NCI-H69 (cell line): ENCODE measurements at places on chromosomes 3 and 15.
A peak's percentile ranks its signal among the peaks of the same experiment; 100 is the strongest.

DNA sequence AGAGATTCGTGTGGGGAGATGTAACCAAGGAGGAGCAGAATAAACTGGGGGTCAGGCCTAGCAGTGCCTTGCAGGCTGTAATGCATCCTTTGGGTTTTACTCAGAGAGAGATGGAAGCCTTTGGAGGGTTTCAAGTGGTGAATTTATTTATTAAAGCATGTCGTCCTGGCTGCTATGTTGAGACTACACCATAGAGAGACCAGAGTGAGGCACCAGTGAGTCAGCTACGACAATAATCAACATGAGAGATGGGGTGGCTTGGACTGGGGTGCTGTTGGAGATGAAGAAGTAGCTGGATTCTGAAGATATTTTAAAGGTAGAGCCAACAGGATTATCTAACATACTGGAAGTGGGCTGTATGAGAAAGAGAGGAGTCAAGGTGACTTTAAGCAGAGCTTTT lies 335.3 kb upstream of the ARHGEF26 start:
- peak; percentile 4 for DNase-seq

- DNase-seq, result peak; percentile 88
Measured at GRCh38 chr15:56244811-56245576, 1.3 kb upstream of the RFX7 start.

- DNase-seq, result no peak
Measured at GRCh38 chr15:25554640-25555039, 115.8 kb upstream of the UBE3A start.

DNA sequence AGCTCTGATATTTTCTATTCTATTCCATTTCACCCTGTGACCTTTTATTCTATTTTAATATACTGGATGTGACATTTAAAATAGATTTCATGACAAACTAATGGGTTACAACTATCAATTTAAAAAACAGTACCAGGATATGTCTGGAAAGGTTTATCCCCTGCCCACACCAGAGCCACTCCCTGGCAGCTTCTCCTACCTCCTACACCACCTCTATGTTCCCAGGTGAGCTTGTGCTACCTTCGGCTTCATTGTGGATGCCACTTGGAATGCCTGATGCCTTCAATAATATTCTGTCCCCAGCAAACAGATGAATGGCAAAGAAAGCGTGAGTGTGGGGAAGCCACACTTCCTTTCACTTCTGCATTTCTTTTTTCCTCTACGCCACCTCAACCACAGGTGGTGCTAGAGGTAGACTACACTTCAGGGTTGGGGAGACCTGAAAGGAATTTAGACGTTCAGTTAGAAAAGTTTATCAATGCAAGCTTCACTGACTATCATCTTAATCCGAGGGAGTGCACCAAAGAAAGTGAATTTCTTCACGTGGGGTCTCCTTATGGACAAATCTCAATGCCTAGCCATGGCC lies 213.0 kb downstream of the SSR3 start:
- no peak for DNase-seq

DNA sequence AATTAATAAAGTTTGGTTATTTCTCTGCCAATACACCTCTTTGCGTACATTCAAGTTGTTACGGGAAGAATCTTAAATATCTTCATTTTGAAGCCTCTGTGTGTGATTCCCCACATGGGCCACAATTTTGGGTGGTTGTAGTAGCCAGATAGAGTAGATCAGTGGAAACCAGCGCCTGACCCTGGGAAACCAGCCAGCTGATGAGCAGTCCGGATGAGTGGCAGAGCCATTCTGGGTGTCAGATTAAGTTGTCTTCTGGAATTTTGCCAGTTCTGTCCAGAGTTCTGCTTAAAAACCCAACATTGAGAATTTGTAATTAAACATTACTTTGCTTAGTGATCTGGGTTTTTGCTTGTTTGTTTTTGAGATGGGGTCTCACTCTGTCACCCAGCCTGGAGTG lies 49.7 kb downstream of the MRPS25 start:
- DNase-seq, result no peak

DNA sequence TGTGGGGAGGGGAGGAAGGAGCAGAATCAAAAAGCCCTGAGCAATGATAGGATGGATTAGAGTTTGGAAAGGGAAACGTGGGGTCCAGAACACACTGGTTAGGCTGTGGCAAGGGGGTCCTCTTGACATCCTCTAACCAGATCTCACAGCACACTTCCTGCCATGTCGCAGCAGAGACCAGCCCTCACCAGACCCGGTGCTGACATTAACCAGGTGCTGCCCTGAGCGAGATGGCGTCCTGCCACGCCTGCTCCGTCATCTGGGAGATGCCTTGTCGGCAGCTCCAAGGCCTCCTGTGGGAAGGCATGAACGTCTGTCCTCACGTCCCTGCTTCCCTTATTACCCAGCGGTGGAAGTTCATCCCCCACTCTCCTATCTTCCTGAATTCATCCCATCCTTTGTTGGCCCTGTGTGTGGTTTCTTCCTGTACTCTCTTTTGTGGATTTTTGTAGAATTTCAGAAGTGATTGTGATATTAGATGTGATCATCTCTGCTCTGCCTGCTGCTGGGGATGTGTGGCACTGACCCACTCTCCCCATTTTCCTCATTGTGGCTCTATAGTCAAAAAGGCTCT lies 29.4 kb upstream of the MYZAP start:
- no peak for DNase-seq
